ENCODE measurements at places on chromosomes 16 and 17.
A peak's percentile ranks its signal among the peaks of the same experiment; 100 is the strongest.

DNA sequence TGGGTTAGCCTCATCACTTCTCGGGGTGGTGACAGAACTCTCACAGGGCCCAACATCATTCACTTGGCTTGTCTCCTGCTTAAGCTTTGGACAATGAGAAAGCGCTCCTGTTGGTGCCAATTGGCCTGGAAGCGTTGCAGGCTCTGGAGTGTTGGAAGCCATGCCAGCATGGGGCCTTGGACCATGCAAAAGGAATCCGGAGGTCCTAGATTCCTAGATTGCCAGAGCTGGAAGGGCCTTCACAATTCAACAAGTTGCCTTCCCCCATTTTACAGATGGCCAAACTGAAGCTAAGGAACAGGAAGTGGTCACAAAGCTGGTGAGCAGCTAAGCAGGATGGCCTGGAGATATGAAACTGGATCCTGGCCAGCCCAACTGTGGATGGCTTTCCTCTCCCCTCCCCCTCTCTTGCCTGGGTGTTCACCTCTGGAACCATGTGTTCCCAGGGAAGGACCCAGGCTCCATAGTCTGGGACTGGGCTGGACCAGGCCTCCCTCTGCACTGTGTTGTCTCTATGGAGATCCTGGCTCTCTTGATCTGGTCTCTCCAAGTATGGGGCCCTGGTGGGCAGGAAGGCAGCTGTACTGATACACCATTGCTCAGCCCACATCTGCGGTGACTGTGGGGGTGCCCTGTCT is 6.0 kb upstream of the IGFBP4 start:
- DNase-seq = no peak

GRCh38 chr17:42276359-42276608 is at the start of gene STAT5B:
STAT5B (minus strand) TSS chr17:42276391; CDS start chr17:42232127, 44,264 bp downstream.
- no peak for DNase-seq

DNA sequence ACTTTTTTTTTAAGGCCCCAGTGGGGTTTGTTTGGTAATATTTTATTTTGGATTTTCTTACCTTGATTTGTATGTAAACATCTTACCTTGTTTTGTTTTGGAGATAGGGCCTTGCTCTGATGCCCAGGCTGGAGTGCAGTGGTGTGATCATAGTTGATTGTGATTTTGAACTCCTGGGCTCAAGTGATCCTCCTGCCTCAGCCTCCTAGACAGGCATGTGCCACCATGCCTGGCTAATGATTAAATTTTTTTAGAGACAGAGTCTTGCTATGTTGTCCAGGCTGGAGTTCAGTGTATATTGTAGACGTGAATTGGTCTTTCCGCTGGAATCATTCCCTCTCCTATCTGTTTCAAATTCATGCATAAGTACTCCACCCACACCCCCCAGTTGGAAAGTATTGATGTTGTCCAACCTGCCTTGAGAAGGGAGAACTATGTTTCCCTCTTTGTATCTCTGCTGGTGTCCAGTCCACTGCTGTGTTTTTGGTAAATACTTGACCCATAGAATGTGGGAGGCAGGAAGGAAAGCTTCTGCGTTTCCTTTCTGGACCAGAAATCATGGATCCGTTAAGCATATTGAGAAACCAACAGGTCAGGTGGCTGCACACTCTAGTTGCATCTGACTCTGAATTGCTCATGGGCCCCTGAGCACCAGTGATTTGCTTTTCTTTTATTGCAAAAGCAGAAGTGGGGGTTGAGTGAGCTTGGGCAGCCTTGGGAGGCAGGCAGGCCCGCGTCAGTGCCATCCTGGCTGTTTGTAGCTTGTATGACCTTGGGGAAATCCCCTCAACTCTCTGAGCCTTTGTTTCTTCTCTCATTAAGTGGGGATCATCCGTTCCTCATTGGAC is 25.0 kb downstream of the RMI2 start:
- no peak for DNase-seq

- no peak for DNase-seq
These were observed 476.4 kb downstream of the MAF start for GRCh38 chr16:79124016-79124756.

- DNase-seq = no peak
These were observed 7.7 kb downstream of the BEAN1 start for GRCh38 chr16:66434619-66435430.

GRCh38 chr17:13395862-13396261 is 205.9 kb downstream of the HS3ST3A1 start:
- DNase-seq = no peak

DNA sequence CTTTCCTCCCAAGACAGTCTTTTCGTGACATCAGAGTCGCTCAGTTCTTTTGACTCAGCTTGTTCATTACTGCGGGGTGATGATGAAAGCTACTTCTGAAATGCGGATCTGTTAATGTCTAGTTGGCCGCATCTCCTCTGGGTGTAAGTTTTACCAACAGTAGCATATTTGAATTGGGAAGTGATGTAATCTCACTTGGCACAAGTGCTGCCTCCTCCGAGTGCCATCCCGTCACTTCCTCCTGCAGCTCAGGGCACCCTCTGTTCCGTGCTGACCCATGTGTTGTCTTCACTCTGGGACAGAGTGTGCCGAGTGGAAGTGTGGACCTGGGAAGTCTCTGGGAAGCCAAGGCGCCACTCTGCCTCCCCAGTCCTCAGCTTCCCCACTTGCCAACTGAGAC is 8.9 kb downstream of the ADAD2 start:
- DNase-seq = no peak

- DNase-seq = no peak
These were observed 29.5 kb downstream of the NSMCE1 start for GRCh38 chr16:27239026-27239425.

DNA sequence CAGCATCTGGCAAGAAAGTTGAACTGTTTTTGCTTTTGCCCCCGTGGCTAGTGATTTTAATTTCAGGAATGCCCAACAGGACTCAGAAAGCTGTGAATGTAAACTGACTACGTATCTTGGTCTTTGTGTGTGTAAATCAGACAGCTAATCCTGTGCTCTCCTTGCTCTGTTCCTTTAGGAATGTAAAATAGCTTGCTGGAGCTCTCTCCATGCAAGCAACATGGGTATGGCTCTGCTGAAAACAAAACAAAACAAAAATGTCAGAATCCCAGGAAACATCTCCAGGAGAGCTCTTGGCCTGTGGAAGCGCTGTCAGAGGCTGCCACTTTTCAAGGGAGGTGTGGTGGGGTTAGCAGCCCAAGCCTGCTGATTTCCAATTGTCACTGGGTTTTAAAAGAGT is 161.8 kb upstream of the NOG start:
- no peak for DNase-seq

- DNase-seq = peak; percentile 66
These were observed 89.3 kb downstream of the SMG6 start for GRCh38 chr17:2214047-2214928.

- no peak for DNase-seq
These were observed 30.3 kb upstream of the TOX3 start for GRCh38 chr16:52577130-52577706.

- DNase-seq = no peak
These were observed 8.5 kb downstream of the CRISPLD2 start for GRCh38 chr16:84828322-84828721.

- DNase-seq = no peak
These were observed 1.0 kb upstream of the MGRN1 start for GRCh38 chr16:4623593-4623992.

Data from fibroblast of skin of left quadriceps (primary cell).